ENCODE measurements at places on chromosomes 13 and 19. TPM values are rescaled to one million over a fixed set of nuclear protein-coding genes. Genes with fewer than 3 reads are reported as not detected.

IFI30 gene
- total RNA-seq, result 11.1 TPM

CEBPA gene
- total RNA-seq, result 2.1 TPM

CGB8 gene
- not detected for total RNA-seq

TIMM29 gene
- total RNA-seq, result 27.9 TPM

CNFN gene
- total RNA-seq, result 6.6 TPM

GRCh38 chr13:106696140-106696539 lies 128.2 kb upstream of the ARGLU1 start:
- no peak overlapping the region for H3K4me3 ChIP-seq
- peaks cover 7% of the 10 kb centered on the region for H3K4me1 ChIP-seq
- H3K27me3 ChIP-seq, result no peaks in the 10 kb centered on the region
- H3K27ac ChIP-seq, result no peak overlapping the region
- H3K36me3 ChIP-seq, result no peaks in the 10 kb centered on the region

- H3K27me3 ChIP-seq, result no peaks in the 10 kb centered on the region
- H3K4me1 ChIP-seq, result peaks cover 4% of the 10 kb centered on the region
- H3K36me3 ChIP-seq, result no peaks in the 10 kb centered on the region
Measured at GRCh38 chr13:73412933-73413332, 354.1 kb downstream of the KLF5 start.

DNA sequence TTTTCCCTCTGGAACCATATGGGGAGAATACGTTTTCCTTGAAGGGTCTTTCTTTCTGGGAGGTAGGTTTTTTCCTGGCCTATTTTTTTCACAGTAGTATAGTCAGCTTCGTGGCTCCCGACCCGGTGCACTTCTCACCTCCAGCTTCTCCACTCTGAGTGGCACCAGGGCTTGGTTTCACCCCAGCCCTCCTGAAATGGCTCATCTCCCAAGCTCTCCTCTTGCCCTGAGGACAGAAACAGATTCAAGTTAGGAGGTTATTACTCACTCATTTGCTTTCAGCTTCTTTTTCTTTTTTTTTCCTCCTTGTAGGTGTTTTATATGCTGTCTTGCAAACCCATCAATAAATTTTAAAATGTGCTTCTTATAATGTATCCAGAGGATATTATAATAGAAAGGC lies 199.3 kb downstream of the RFC3 start:
- no peak overlapping the region for H3K27ac ChIP-seq
- H3K4me3 ChIP-seq, result no peak overlapping the region
- no peak for DNase-seq
- H3K4me1 ChIP-seq, result no peaks in the 10 kb centered on the region

- H3K4me3 ChIP-seq, result no peak overlapping the region
- DNase-seq, result no peak
- no peaks in the 10 kb centered on the region for H3K36me3 ChIP-seq
- no peak overlapping the region for H3K27ac ChIP-seq
- no peaks in the 10 kb centered on the region for H3K27me3 ChIP-seq
Measured at GRCh38 chr13:113999618-113999910, 25.7 kb upstream of the C13orf46 start.

DNA sequence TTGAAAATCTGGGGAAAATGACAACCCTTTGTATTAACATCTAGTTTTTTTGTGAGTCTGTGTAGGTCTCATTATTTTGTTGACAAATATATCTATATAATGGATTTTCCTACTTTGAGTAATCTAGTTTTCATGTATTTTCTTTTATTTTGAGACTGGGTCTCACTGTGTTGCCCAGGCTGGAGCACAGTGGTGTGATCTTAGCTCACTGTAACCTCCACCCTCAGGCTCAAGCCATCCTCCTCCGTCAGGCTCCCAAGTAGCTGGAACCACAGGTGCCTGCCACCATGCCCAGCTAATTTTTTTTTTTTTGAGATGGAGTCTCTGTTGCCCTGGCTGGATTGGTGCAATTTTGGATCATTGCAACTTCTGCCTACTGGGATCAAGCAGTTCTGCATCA lies 9.2 kb downstream of the ZNF525 start:
- H3K4me1 ChIP-seq, result no peaks in the 10 kb centered on the region
- no peaks in the 10 kb centered on the region for H3K27me3 ChIP-seq
- H3K4me3 ChIP-seq, result no peak overlapping the region
- no peak for DNase-seq

DNA sequence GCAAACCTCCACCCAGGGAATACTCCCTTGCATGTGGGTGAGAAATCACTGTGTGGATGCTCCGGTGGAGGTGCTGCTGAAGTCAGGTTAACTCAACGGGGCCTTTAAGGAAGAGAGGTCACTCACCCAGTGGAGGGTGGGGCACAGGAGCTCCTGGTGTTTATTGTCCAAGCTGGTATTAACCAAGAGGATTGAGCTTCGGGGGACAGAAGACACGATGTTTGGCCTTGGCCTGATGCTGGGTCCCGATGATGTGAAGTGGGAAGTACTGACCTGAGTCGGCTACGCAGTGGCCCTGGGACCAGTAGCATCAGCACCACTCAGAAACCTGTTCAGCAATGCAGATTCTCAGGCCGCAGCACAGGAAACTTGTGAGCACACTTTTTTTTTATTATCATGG lies 85.7 kb upstream of the WASF3 start:
- no peaks in the 10 kb centered on the region for H3K27me3 ChIP-seq
- H3K4me1 ChIP-seq, result peaks cover 4% of the 10 kb centered on the region
- H3K4me3 ChIP-seq, result no peak overlapping the region
- H3K36me3 ChIP-seq, result no peaks in the 10 kb centered on the region
- H3K27ac ChIP-seq, result no peak overlapping the region

- no peaks in the 10 kb centered on the region for H3K36me3 ChIP-seq
- peaks cover 6% of the 10 kb centered on the region for H3K4me1 ChIP-seq
- H3K4me3 ChIP-seq, result peak overlapping the region; percentile 76
- no peak for DNase-seq
- H3K27me3 ChIP-seq, result peaks cover 19% of the 10 kb centered on the region
- no peak overlapping the region for H3K27ac ChIP-seq
Measured at GRCh38 chr19:18097993-18098890, 664 bp downstream of the MAST3 start.

DNA sequence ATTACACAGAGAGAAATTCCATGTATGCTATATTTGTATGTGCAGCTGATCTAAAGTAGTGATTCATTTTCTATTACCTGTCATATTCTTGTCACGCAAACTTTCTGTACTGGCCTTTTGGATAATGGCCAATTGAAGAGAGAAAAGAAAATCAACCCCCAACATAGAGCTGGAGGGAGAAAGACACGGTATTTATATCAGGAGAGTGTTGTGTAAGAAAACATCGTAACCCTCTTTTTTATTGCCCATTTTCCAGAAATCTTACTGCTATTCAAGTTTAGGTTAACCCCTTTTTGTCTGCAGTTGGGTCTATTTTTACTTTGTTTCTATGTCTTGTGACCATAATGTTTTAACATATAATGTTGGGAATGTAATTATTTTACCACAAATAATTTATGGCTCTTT lies 27.9 kb downstream of the DGKH start:
- no peaks in the 10 kb centered on the region for H3K4me1 ChIP-seq
- H3K36me3 ChIP-seq, result peaks cover 7% of the 10 kb centered on the region
- no peak overlapping the region for H3K27ac ChIP-seq
- H3K27me3 ChIP-seq, result no peaks in the 10 kb centered on the region
- H3K4me3 ChIP-seq, result no peak overlapping the region

- H3K27ac ChIP-seq, result no peak overlapping the region
- peak; percentile 93 for DNase-seq
- peaks cover 36% of the 10 kb centered on the region for H3K27me3 ChIP-seq
- H3K36me3 ChIP-seq, result no peaks in the 10 kb centered on the region
Measured at GRCh38 chr19:4284176-4284958, 5.3 kb downstream of the SHD start.

- H3K27me3 ChIP-seq, result no peaks in the 10 kb centered on the region
- no peaks in the 10 kb centered on the region for H3K36me3 ChIP-seq
- no peak overlapping the region for H3K27ac ChIP-seq
- H3K4me3 ChIP-seq, result no peak overlapping the region
- DNase-seq, result no peak
Measured at GRCh38 chr13:28067491-28067890, 32.9 kb downstream of the FLT3 start.

DNA sequence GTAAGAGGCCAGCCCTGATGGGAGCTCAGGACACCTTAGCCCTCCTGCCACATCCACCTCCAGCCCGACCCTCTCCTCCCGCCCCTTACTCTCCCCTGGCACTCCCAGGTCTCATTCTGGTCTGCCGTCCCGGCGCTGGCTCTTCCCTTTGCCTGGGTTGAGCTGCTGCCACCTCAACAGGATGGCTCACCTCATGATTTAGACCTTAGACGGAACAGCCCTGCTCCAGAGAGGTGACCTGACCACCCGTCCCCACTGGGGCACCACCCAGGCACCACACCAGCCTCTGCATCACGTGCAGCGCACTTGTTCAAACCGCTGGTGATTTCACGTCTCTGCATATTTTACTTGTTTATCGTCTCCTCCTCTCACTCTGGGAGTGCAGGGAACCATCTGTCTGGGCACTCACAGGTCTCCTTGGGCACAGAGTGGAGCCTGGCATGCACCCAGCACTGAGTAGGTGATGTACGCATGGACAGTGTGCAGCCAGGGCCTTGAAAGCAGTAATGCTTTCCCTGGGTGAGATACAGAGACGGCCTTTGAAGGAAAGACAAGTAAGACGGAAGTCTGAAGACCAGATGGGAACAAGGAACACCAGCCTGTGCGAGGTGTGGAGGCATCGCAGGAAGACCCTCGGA lies 183.1 kb downstream of the KATNAL1 start:
- no peak for DNase-seq
- H3K36me3 ChIP-seq, result no peaks in the 10 kb centered on the region
- no peak overlapping the region for H3K4me3 ChIP-seq
- H3K4me1 ChIP-seq, result no peaks in the 10 kb centered on the region
- H3K27me3 ChIP-seq, result no peaks in the 10 kb centered on the region

DNA sequence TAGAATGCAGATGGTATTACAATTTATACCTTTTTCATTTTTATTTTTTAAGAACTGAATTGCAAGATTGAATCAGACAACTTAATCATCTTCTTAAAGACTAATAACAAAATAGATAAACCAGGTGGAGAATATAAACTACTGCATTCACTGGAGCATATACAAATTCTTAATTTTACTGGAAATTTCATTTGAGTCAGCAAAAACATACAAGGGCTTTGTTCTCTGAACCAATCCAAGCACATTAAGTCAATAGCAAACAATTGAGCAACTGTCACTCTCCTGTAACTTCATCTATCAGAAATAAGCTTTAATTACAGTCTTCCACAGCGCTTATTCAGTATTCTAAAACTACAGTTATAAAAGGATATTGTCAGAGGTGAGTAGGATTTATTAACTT lies 167.4 kb upstream of the OBI1 start:
- H3K27ac ChIP-seq, result no peak overlapping the region
- no peak for DNase-seq
- H3K4me1 ChIP-seq, result no peaks in the 10 kb centered on the region
- no peaks in the 10 kb centered on the region for H3K36me3 ChIP-seq
- H3K27me3 ChIP-seq, result peaks cover 76% of the 10 kb centered on the region

GRCh38 chr13:43770871-43771270 lies 15.9 kb downstream of the ENOX1 start:
- no peak for DNase-seq
- H3K4me1 ChIP-seq, result peaks cover 5% of the 10 kb centered on the region
- no peaks in the 10 kb centered on the region for H3K36me3 ChIP-seq
- no peak overlapping the region for H3K4me3 ChIP-seq
- H3K27ac ChIP-seq, result no peak overlapping the region
- H3K27me3 ChIP-seq, result peaks cover 41% of the 10 kb centered on the region

- H3K27ac ChIP-seq, result no peak overlapping the region
- peaks cover 7% of the 10 kb centered on the region for H3K36me3 ChIP-seq
- no peaks in the 10 kb centered on the region for H3K4me1 ChIP-seq
- no peak for DNase-seq
- no peaks in the 10 kb centered on the region for H3K27me3 ChIP-seq
Measured at GRCh38 chr13:109769921-109770320, 16.5 kb downstream of the IRS2 start.

- no peaks in the 10 kb centered on the region for H3K4me1 ChIP-seq
- H3K4me3 ChIP-seq, result no peak overlapping the region
- H3K27me3 ChIP-seq, result no peaks in the 10 kb centered on the region
- no peak overlapping the region for H3K27ac ChIP-seq
- H3K36me3 ChIP-seq, result no peaks in the 10 kb centered on the region
Measured at GRCh38 chr13:62687732-62688131, 1272.1 kb upstream of the PCDH20 start.

DNA sequence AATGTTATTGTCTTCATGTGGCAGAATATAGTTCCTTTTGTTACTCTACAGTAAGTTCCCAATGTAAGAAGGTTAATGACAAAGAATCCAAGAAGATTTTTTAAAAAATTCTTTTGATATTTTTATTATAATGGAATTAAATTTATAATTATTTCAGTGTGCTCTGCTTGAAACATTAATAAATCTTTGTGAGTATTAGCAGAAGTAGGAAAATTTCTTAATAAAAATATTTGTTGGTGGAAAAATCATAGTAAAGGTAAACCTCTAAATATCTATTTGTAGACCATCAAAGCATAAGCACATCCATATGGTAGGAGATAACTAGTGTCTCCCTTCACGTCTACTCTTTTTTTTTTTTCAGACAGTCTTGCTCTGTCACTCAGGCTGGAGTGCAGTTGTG lies 4.3 kb downstream of the CSNK1A1L start:
- no peaks in the 10 kb centered on the region for H3K27me3 ChIP-seq
- DNase-seq, result no peak
- no peaks in the 10 kb centered on the region for H3K36me3 ChIP-seq
- no peak overlapping the region for H3K4me3 ChIP-seq

DNA sequence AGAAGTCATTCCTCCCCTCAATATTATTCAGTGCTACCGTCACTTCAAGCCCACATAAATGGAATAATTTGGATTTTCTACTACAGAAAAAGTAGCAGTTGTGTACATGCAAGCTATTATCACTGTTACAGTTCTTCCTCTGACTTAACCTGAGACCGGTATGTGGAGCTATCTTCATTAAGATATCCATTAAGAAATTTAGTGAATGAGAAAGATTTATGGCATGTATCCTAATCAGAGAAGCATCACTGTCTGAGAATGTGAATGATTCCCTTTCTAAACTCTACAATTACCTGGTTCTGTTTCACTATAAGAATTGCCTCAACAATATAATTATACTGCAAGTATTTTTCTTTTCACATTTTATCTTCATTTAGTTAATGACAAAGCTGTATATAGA lies 278.7 kb downstream of the KLF5 start:
- H3K4me1 ChIP-seq, result no peaks in the 10 kb centered on the region
- no peak for DNase-seq
- H3K27ac ChIP-seq, result no peak overlapping the region
- H3K4me3 ChIP-seq, result no peak overlapping the region

- no peak for DNase-seq
- no peaks in the 10 kb centered on the region for H3K4me1 ChIP-seq
- H3K27me3 ChIP-seq, result no peaks in the 10 kb centered on the region
- no peak overlapping the region for H3K4me3 ChIP-seq
Measured at GRCh38 chr19:7934766-7935165, 8.7 kb downstream of the TIMM44 start.

Data from endodermal cell (in vitro differentiated cells).